ENCODE measurements at places on chromosomes 11 and 22.

GRCh38 chr11:3614742-3615171, 27.0 kb downstream of the ART5 start:
- peak; percentile 67 for DNase-seq

DNA sequence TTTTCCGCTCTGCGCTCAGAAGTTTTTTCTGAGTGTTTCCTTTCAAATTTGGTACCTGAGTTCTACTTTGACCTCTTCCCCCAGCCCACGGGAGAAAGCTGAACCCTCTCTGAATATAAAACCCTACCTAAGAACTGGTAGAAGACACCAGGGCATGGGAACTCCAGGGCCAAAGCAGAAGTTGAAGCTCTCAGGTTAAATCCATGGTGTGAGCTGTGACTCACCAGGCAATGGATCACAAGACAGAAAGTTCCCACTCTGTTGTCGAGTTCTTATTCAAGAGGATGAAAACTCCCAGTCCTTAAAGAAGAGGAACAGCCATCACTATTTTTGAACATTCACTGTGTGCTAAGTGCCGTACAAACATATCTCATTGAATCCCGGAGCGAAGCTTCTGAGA, 8.9 kb downstream of the TMEM218 start:
- no peak for DNase-seq

- DNase-seq, result no peak
Observed at GRCh38 chr11:19389787-19390303, 149.1 kb upstream of the E2F8 start.

- DNase-seq, result no peak
Observed at GRCh38 chr11:108967571-108967970, 302.7 kb downstream of the DDX10 start.

DNA sequence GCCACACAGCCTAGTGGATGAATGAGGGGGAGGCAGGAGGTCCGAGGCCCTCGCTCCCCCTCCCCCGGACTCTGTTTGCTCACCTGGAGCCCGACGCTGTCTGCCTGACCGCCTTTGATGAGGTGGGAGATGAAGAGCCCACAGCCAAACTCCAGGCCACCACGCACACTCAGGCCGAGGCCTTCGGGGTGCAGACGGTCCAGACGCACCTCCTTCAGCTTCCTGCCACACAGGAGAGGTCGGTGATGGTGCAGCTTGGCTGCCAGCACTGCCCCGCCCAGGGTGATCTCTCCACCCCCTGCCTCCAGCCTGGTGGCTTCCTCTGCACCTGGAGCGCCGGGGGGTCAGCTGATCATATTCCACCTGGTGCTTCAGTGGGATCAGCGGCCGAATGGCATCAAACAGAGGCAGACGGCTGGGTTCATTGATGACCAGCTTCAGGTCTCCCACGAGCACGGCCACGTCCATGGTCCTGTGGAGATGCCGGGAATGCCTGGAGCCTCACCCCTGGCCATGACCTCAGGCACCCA, 13.1 kb downstream of the USH1C start:
- no peak for DNase-seq

DNA sequence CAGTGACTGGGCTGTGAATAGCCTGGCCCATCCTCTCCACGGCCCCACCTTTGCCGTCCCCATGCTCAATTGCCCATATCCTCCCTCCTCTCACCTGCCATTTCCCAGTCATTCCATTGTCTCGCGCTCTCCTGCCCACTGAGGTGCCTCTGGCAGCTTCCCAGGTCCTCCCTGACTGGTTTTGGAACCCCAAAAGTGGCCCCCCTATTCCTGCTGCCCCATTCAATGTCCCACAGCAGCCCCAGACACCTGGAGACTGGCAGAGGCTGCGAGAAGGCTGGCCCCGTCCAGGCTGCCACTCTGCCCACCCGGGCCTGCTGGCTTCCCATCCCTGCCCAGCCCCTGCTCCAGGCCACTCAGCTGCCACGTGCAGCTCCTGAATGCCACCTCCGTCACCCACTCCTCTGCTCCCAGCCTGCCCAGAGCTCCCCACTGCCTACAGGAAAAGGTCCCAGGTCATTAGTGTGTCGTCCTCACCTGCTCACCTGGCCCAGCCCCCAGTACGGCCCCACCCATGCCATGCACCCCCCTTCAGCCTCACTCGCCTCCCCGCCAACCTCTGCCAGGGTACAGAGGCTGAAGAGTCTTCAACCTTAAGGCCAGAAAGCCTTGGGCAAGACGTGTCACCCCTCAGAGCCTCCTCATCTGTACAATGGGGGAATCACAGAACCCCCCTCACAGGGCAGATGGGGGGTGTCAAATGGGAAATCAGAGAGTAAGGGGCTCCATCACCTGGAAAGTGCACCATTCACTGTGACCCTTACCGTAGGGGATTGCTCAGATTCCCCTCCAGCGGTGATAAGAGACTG, 37.5 kb downstream of the KCNJ4 start:
- no peak for DNase-seq

- no peak for DNase-seq
Observed at GRCh38 chr11:8917157-8917825, 6.3 kb downstream of the AKIP1 start.
